Vagina (tissue), 2 donors: ENCODE measurements at places on chromosomes 12 and 14.

- no peak for DNase-seq
Observed at GRCh38 chr14:98374136-98374535, 897.9 kb downstream of the BCL11B start.

GRCh38 chr12:88884600-88884999 is 304.3 kb upstream of the KITLG start:
- DNase-seq, result no peak

DNA sequence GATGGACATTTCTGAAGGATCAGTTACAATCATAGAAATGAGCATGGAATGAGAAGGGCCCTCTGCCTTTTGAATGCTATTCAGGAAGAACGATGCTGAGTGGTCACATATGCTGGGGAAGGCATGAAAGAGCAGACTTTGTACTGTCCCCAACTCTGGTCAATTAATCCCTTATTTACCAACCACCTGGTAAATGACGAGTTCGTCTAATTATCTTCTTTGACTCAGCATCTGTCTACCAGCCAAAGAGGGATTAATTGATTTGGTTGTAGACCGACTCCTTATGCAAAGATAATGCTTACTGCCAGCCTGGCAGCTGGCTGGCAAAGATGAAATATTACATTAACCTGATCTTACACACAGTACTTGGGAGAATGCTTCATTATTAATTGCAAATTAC is 152.2 kb downstream of the CHST11 start:
- DNase-seq, result no peak

GRCh38 chr12:121626853-121627640 is 717 bp downstream of the ORAI1 start:
- no peak for DNase-seq

DNA sequence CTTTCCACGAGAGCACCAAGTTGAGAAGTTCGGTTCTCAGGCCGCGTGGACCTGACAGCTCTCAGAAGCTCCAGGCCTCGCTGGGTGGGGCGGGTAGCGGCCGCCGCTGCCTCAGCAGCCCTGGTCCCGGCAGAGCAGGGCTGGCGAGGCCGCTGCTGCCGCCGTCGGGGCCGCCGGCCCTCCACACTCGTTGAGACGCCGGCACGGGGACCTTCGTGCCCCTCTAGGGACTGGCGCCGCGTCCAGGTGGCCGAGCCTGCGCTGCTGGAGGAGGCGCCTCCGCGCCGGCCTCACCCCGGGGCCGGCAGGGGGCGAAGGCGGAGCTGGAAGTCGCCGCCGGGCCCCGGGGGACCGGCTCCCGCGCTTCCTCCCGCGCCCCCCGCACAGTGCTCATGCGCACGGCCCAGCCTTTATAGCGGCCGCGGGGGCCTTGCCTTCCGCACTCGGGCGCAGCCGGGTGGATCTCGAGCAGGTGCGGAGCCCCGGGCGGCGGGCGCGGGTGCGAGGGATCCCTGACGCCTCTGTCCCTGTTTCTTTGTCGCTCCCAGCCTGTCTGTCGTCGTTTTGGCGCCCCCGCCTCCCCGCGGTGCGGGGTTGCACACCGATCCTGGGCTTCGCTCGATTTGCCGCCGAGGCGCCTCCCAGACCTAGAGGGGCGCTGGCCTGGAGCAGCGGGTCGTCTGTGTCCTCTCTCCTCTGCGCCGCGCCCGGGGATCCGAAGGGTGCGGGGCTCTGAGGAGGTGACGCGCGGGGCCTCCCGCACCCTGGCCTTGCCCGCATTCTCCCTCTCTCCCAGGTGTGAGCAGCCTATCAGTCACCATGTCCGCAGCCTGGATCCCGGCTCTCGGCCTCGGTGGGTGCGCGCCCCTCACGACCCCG is at the start of gene COCH:
Gene COCH (plus strand): TSS at position 440 of the 879 bp plus-strand sequence. CDS start 380 bp downstream, at position 820.
- no peak for DNase-seq

DNA sequence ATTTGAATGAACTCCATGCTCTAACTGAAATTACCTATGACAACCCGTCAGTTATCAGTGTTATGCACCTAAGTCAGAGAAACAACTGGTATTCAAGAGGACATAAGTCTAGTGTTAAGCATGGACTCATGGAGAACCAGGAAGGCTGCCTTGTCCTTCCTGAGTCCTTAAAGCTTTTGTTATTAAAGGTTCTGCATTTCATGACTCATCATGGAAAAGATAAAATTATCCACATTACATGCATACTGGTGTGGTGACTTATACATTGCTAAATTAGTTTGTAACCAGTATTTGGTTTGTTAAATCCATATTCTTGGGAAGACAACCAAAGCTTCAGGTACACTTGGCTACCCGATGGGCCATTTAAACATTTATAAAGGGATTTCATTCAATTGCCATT is 6.5 kb upstream of the OR4E1 start:
- no peak for DNase-seq

- DNase-seq, result no peak
Observed at GRCh38 chr12:100489251-100489820, 15.7 kb downstream of the NR1H4 start.

GRCh38 chr14:90630171-90630806 is 185.9 kb downstream of the TTC7B start:
- DNase-seq, result no peak

- DNase-seq, result no peak
Observed at GRCh38 chr12:13005649-13006048, 5.6 kb upstream of the HEBP1 start.

- DNase-seq, result no peak
Observed at GRCh38 chr14:54654605-54655004, 87.7 kb downstream of the SAMD4A start.

- no peak for DNase-seq
Observed at GRCh38 chr14:24249230-24250021, 7.0 kb upstream of the TINF2 start.

DNA sequence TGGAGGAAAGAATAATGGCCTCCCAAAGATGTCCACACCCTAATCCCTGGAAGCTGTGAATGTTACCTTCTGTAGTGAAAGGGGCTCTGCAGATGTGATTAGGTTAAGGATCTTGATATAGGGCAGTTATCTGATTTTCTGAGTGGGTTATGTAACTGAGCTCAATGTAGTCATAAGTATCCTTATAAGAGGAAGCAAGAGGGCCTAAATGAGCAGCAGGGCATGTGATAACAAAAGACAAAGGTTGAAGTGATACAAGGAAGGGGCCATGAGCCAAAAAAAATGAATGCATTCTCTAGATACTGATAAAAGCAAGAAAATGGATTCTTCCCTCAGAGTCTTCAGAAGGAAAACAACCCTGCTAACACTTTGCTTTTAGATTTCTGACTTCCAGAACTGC is 78.8 kb downstream of the OSBPL8 start:
- DNase-seq, result no peak

- no peak for DNase-seq
Observed at GRCh38 chr12:30529489-30530269, 166.0 kb downstream of the IPO8 start.

DNA sequence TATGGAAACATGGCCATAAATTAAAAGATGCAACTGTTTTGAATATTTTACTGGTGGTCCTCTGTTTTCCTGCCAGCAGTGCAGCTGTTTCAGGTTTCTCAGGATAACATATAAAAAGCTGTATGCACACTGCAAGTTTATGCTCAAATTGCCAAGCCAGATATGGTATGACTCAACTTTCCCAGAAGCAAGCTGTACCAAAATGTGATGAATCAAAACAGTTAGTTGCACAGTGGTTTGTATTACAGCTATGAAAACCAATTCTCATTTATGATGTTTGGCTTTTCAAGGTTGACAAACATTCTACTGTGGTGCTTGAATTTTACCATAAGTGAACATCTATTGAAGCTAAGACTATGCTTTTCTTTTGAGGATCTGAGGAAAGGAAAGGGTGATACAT is 15.5 kb downstream of the TRMT5 start:
- no peak for DNase-seq

- DNase-seq, result no peak
Observed at GRCh38 chr12:4909734-4910501, at the start of gene KCNA1. Gene KCNA1 (plus strand): TSS chr12:4909905. CDS start chr12:4911379, 1,474 bp downstream.

- DNase-seq, result no peak
Observed at GRCh38 chr14:103116636-103117035, 6.6 kb upstream of the TNFAIP2 start.

GRCh38 chr12:22800332-22800731 is 175.4 kb downstream of the ETNK1 start:
- no peak for DNase-seq

- no peak for DNase-seq
Observed at GRCh38 chr12:53938326-53939140, at the start of gene HOXC13. Gene HOXC13 (plus strand): TSS chr12:53938831. CDS start chr12:53938907, 76 bp downstream.

- DNase-seq, result no peak
Observed at GRCh38 chr12:84704856-84705255, 207.7 kb downstream of the SLC6A15 start.

GRCh38 chr14:93148979-93149378 is 33.3 kb upstream of the ITPK1 start:
- DNase-seq, result no peak

- no peak for DNase-seq
Observed at GRCh38 chr12:89250213-89250612, 102.1 kb downstream of the DUSP6 start.

- DNase-seq, result no peak
Observed at GRCh38 chr14:34671716-34672115, 41.8 kb upstream of the SNX6 start.

DNA sequence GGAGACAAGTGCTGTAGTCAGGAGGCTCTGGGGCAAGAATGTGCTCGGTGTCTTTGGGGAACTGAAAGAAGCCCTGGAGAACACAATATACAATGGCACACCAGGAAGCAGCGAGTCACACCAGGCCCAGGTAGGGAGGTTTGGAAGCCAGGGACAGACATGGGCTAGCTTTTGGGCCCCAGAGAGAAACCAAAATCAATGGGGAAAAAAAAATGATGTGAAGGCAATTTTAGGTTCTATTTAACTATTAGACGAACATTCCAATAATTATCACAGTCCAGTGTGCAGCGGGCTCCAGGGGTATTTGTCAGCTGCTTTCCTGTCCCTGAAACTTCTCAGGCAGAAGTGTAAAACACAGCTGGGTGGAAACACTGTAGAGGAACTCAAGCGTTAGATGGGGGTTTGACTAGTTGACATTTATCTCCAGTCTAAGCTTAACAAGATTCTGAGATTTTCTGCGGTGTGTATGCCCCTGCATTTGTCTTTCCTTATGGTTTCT is 21.8 kb upstream of the EGLN3 start:
- DNase-seq, result no peak

DNA sequence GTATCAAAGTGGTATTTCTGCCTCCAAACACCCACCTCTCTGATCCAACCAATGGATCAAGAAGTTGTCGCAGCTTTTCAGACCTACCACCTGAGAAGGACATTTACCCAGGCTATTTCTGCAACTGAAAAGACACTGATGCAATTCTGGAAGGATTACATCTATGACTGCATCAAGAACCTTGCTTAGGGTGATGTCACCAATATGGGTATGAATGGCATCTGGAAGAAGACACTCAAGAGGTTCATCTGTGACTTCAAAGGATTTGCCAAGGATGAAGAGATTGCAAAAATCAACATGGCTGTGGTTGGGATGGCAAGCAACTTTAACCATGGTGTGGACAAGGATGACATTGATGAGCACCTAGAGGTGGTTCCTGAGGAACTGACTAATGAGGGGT is 154.2 kb downstream of the PCNX1 start:
- no peak for DNase-seq

DNA sequence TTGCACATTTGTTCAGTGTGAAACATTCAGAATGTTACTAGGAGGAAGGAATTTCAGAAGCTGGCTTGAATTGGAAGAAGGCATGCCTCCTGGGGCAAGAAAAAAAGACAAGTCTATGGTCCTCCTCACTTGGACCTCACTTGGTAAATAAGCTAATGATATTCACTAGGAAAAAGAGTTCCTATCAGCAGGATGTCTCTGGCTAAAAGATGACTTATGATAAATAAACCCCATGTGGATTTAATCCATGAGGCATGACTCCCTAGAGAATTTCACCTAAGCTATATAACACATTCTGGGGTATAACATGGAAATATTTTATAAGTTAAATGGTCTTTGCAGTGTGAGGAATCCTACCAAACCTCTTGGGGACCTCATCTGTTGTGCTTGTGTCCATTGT is 199.9 kb downstream of the LRIG3 start:
- no peak for DNase-seq

- DNase-seq, result no peak
Observed at GRCh38 chr12:32650508-32650907, 28.6 kb upstream of the DNM1L start.

- DNase-seq, result no peak
Observed at GRCh38 chr12:76259660-76260389, 88.4 kb downstream of the BBS10 start.

DNA sequence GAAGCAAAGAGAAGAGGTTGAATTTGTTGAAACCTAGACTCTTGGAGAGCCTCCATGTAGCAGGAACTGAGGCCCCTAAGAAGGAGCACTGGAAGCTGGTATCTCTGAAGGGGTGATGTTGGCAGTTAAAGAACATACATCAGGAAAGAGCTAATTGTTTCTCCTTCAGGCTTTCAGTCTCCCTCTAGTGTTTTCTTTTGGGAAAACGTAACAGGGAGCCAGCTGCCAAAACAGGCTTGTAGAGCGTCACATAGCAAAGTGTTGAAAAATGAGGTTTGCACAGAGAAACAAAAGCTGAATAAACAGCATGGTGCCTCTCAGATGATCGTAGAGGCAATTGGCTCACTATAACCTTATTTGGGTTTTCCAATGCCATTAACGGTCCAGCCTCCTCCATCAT is 46.9 kb upstream of the CAND1 start:
- no peak for DNase-seq

- DNase-seq, result no peak
Observed at GRCh38 chr14:42671636-42672035, 1065.0 kb downstream of the LRFN5 start.

DNA sequence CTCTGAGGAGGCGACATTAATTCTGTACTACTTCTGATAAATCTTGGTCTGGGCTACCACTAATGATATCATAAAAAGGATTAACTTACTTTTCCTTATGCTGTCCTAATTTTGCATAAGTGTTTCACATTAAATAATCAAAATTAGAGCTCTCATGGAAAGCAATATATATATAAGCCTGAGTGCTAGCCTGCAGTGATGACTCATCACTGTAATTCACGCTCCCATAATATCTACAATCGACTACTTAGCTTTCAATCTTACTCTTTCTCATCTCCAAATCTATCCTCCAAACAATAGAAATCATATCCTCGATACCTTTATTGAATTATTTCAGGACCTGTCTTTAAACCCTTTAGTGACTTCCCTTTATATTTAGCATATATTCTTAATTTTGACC is 701.3 kb downstream of the RERGL start:
- no peak for DNase-seq

GRCh38 chr14:100334904-100335303 is 11.8 kb downstream of the SLC25A47 start:
- DNase-seq, result no peak
